ENCODE measurements at places on chromosomes 5 and 9. TPM values are rescaled to one million over a fixed set of nuclear protein-coding genes. Genes with fewer than 3 reads are reported as not detected.

DNA sequence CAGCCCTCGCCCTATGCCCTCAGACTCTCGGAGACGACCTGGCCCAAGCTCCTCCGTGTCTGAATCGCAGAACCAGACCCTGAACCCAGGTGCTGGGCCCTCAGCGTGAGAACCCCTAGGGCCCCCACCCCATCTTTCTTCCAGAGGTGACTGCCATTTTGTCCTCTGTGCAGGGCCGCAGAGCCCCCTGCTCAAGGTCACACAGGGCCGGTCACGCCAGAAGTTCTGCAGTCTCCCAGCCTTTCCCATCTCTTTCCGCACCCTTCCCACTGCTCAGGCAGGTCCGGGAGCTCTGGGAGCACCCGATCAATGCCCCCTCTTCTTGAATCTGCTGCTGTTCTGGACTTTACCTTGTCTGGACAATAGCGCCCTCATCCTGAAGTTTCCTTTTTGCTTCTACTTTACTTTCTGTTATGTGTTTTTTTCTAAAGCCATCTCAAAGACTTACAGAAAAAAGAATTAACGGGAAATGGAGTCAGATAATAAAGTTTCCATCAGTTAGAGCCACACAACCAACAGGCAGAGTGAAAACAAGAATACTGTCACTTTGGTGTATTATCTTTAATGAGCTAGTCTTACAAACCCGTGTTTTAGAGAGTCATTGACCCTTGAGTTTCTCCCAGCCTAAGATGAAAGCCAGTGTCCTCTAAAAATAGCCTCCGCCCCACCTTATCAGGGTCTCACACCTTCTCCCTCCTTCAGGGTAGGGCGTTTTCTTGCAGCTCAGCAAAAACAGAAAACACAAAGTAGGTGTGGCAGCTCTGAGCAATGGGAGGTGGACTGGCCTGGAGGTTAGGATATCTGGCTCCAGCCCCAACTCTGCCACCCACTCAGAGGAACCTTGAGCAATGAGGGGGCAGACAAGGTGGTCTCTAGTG is 1.8 kb downstream of the TMOD1 start:
- DNase-seq, result no peak

DNA sequence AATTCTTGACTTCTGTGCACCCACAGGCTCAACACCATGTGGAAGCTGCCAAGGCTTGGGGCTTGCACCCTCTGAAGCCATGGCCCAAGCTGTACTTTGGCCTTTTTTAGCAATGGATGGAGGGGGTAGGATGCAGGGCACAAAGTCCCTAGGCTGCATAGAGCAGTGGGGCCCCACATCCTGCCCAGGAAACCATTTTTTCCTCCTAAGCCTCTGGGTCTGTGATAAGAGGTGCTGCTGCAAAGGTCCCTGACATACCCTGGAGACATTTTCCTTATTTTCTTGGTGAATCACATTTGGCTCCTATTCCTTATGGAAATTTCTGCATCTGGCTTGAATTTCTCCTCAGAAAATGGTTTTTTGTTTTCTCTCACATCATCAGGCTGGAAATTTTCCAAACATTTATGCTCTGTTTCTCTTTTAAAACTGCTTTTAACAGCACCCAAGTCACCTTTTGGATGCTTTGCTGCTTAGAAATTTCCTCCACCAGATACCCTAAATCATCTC is 482.7 kb upstream of the TLE4 start:
- DNase-seq, result no peak

GRCh38 chr5:132176521-132176945 is 51.1 kb downstream of the P4HA2 start:
- no peak for DNase-seq

- DNase-seq, result no peak
Measured at GRCh38 chr5:61280205-61280604, 51.9 kb upstream of the ZSWIM6 start.

GRCh38 chr9:131049829-131050715 is 41.1 kb downstream of the LAMC3 start:
- DNase-seq, result no peak

GRCh38 chr9:88922091-88922490 is 69.2 kb upstream of the S1PR3 start:
- DNase-seq, result no peak

- DNase-seq, result no peak
Measured at GRCh38 chr9:18184401-18184800, 289.6 kb upstream of the ADAMTSL1 start.

DNA sequence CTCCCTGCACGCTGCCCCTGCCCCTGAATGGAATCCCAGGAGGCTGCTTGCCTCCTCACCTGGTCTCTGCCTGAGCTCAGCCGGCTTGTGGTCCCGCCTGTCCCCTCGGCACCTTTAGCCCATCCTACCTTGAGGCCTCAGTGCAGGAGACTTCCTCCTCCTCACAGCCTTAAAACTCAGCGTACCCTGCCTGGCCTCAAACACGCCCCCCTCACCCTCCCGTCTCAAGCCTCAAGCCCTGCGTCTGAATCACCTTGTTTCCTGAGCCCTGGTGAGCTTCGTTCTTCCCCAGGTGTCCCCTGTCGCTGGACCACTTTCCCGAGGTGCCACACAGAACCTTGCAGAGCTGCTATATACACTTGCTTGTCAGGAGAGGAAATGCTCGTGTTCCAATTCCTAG is 110.2 kb upstream of the SPIN1 start:
- no peak for DNase-seq

GRCh38 chr5:166431456-166431855 is 1860.0 kb upstream of the WWC1 start:
- DNase-seq, result no peak

DNA sequence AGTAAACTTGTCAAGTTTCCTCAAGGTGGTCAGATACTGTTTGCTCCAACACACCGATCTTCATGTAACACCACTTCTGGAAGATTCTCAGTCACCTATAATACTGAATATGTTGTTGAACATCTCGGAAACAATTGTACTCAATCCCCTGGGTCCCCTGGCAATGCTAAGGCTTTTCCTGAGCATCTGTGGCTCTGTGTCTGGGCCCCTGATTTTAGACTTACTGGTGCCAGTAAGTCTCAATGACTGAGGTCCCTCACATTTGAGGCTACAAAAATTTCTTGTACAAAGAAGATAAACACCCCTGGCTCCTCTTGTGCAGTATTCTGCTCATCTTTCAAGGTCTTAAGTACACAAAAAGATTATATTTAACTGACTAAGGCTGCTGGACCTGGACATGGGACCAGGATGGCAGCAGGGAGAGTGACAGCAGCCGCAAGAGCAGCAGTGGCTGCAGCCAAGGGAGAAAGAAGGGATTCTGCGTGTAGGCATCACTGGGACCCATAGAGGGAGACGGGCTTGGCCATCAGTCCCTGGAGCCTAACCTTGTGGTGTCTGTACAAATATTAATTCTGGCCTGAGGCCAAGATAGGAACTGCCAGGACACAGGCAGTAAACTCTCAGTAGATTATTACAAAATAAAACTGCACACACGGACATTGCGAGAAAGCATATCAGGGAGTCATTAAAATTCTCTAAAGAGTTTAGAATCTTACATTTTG is 49.0 kb upstream of the TNPO1 start:
- DNase-seq, result no peak

DNA sequence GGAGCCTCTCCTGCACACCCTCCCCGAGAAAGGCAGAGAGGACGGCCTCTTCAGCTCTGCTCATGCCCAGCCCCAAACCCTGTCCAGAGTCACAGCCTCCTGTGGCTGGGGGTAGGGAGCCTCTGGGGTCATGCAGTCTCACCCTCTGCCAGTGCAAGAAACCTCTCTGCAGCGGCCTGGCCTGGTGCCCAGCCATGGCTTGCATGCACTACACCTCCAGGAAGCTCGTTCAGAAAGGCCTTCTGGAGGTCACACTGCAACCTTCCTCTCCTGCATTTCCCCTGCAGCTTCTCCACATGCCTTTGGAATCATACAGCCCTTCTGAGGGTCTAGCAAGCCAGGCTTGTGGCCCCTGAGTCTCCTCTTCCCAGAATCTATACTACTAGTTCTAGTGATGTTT is 17.9 kb downstream of the CSF1R start:
- no peak for DNase-seq

GRCh38 chr9:109303900-109304299 is 17.0 kb downstream of the EPB41L4B start:
- DNase-seq, result no peak

DNA sequence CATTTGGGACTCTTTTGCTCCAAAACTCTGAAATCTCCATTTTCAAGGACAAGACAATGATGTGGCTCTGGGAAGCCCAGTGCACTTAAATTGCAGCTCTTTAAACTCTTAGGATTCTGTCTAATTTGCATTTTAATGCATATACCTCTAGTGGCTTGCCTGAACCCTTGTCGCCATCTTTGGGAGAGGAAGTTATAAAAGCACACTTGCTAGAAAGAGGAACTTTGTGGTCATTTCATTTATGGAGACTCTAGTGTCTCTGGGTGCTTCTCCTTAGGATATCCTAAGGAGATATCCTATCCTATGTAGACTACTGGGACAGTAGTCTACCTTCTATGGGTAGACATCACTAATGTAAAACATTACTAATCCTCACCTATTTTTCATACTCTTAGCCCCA is 77.3 kb upstream of the SLC1A3 start:
- DNase-seq, result no peak

DNA sequence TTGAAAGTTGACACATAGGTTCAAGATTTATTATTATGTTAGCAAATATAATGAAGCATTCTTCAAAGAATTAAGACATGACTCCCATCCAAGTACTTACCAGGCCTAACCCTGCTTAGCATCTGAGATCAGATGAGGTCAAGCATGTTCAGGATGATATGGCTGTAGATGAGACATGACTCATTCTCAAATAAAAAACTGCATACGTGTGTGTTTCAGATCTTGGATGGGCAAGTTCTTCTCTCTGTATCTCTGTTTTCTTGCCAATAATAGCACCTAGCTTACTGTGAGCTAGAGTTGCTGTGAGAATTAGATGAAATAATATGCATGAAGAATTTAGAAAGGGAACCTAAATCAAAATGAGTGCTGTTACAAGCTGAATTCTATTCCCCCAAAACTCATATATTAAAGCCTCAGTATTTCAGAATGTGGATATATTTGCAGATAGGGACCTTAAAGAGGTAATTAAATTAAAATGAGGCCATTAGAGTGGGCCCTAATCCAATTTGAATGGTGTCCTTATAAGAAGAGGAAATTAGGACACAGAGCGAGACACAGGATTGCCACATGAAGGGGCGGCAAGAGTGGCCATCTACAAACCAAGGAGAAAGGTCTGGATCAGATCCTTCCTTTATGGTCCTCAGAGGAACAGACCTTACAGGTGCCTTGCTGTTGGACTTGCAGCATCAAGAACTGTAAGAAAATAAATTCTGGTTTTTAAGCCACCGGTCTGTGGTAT is 146.2 kb downstream of the MARCHF11 start:
- DNase-seq, result no peak

GRCh38 chr9:18490641-18491370 is 16.9 kb downstream of the ADAMTSL1 start:
- DNase-seq, result peak; percentile 52

GRCh38 chr9:91211919-91212318 is 149.8 kb downstream of the AUH start:
- no peak for DNase-seq

GRCh38 chr5:136206361-136206760 is 13.4 kb upstream of the SMIM32 start:
- no peak for DNase-seq

DNA sequence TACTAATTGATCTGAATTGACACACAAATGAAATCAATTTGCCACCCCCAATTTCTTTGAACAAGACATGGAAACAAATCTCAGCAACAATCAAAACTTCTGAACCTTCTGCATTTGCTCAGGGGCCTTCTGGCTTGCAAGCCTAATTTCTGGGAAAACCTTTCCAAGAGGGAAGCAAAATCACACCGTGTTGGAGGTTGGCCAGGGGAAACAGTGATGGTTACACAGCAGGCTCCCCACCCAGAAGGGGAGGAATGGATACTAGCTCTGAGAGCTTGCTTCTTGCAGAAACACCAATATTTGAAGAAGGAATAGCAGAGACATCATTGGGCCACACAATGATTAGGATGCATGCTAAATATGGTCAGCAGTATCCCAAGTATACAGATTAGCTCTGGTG is 488.6 kb upstream of the TRPC7 start:
- DNase-seq, result no peak

GRCh38 chr9:5832071-5832537 is 813 bp downstream of the ERMP1 start:
- DNase-seq, result no peak

- DNase-seq, result no peak
Measured at GRCh38 chr5:181047921-181048320, 7.9 kb downstream of the BTNL9 start.

- DNase-seq, result no peak
Measured at GRCh38 chr5:52983731-52984636, 5.2 kb upstream of the ITGA2 start.

DNA sequence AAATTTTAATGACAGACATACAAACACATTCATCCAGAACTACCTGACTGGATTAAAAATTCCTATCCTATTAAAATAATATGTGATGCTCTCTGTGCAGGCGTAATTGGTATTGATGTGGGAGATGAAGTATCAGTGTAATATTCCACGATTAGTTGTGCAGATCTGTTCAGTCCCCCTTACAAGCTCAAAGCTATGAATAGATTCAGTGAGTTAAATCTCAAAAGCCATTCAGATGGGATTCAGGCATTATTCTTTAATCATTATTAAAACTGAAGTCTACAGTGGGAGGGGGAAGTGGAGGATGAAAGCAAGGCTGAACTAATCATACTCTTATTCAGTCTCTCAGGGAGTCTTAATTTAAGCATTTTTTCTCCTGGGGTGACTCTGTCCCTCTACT is 855.8 kb downstream of the EFNA5 start:
- DNase-seq, result no peak

- no peak for DNase-seq
Measured at GRCh38 chr5:124297826-124298225, 448.6 kb downstream of the ZNF608 start.

DNA sequence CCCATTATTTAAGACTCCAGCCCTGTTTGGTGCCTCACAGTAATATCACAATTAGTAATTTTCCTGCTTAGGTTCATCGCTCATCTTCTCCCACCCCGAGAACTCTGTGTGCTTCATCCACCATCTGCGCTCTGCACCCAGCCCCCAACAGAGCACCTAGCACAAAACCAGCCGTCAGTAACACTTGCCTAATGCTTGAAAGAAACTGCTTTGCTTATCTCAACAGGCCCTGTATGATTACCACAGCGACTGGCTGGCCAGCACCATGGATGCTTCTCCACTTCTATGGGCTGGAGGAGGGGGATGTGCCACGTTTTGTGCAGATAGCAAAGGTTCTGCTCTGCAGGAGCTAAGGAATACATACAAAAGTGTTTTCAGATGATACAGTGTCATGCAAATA is 166.8 kb downstream of the SPOCK1 start:
- DNase-seq, result no peak

GRCh38 chr5:79399046-79399445 is 114.9 kb downstream of the HOMER1 start:
- DNase-seq, result no peak

SPATA9 gene
- 0.21 TPM for total RNA-seq

SPOCK1 gene
- 213 TPM for total RNA-seq

ZNF658 gene
- 10.7 TPM for total RNA-seq

PCDHGA7 gene
- 3.2 TPM for total RNA-seq

SPACA9 gene
- 6.5 TPM for total RNA-seq

CTXN3 gene
- not detected for total RNA-seq

SLC25A2 gene
- total RNA-seq, result not detected

NAA35 gene
- total RNA-seq, result 18.2 TPM

DCP2 gene
- total RNA-seq, result 21.5 TPM

MIGA2 gene
- 31.8 TPM for total RNA-seq

ZNF883 gene
- total RNA-seq, result 6.0 TPM

LECT2 gene
- not detected for total RNA-seq

TNC gene
- total RNA-seq, result 54.5 TPM

PPP2R2B gene
- total RNA-seq, result 0.74 TPM

Measured in left cardiac atrium (tissue), 4 donors.